ENCODE measurements at places on chromosomes 2 and 18. TPM values are rescaled to one million over a fixed set of nuclear protein-coding genes. Genes with fewer than 3 reads are reported as not detected.

DNA sequence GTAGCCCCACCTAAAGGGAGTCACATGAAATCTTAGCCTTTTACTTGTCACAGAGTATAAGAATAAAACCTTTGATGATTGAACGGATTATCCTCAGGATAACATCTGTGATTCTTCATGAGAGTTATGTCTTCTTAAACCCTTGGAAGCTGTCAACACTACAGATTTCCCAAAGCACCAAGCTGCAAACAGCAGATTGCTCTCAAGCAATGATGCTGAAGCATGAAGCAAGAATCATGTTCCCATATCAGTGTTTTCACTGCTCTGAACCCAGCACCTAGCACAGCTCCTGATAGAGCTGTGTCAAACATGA, 47.6 kb upstream of the CELF4 start:
- no peak for DNase-seq

- DNase-seq: no peak
These were observed 146.0 kb downstream of the UBE2E3 start for GRCh38 chr2:181126311-181126868.

DNA sequence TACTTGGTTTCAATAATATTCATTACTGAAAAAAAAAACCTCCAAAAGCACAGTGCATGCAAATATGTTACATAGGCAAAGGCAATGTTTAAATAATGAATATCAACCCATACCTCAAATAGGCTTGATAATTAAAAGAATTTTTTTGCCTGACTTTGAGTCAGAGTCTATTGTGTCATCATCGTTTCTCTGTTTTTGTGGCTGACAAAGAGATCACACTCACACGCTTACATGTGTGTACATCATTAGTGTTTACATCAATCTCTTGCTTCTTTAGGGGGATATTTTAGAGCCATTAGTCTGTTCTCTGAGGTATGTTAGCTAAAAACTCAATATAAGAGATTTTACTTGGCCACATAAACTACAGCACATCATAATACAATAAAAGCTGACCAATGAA, 150.3 kb upstream of the MMADHC start:
- no peak for DNase-seq

SKA1 gene
- 23.8 TPM for total RNA-seq

Data from SK-MEL-5 (cell line).